ENCODE measurements at places on chromosomes 16 and 17. TPM values are rescaled to one million over a fixed set of nuclear protein-coding genes. Genes with fewer than 3 reads are reported as not detected.

GRCh38 chr16:71357681-71358080 lies 842 bp upstream of the CALB2 start:
- no peak for DNase-seq

The CCL5 gene
- 5.3 TPM for total RNA-seq

The CRYBA1 gene
- not detected for total RNA-seq

The ATAD5 gene
- 1.5 TPM for total RNA-seq

DNA sequence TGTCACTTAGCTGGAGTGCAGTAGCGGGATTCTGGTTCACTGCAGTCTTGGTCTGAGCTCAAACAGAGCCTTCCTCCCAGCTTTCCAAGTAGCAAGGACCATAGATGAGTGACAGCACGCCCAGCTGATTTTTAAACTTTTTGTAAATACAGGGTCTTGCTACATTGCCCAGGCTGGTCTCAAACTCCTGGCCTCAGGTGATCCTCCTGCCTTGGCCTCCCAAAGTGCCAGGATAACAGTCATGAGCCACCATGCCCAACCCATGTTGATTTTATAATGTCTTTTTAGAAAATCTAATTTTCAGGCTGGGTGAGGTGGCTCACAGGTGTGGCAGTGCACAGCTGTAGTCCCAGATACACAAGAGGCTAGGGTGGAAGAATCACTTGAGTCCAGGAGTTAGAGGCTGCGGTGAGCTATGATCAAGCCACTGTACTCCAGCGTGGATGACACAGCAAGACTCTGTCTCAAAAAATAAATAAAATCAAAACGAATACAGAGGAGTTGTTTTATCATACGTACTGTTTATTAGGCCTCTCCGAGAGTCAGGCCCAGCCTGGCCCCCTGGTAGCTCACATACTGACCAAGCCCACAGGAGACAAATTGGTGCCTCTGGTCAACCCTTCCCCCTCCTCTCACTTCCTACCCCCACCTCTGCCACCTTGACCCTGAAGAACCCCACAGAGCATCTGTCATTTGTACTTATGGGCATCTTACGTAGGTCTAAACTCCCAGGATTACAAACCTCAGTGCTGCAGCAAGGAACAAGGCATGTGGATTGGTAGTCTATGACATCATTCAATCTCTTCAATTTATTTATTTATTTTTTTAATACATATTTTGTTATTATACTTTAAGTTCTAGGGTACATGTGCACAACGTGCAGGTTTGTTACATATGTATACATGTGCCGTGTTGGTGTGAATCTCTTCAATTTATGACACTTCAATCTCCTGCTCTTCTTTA lies 13.6 kb downstream of the C16orf86 start:
- no peak for DNase-seq

GRCh38 chr17:73091770-73092522 lies 542 bp downstream of the SLC39A11 start:
- DNase-seq, result peak; percentile 58

The AOC2 gene
- total RNA-seq, result 1.6 TPM

DNA sequence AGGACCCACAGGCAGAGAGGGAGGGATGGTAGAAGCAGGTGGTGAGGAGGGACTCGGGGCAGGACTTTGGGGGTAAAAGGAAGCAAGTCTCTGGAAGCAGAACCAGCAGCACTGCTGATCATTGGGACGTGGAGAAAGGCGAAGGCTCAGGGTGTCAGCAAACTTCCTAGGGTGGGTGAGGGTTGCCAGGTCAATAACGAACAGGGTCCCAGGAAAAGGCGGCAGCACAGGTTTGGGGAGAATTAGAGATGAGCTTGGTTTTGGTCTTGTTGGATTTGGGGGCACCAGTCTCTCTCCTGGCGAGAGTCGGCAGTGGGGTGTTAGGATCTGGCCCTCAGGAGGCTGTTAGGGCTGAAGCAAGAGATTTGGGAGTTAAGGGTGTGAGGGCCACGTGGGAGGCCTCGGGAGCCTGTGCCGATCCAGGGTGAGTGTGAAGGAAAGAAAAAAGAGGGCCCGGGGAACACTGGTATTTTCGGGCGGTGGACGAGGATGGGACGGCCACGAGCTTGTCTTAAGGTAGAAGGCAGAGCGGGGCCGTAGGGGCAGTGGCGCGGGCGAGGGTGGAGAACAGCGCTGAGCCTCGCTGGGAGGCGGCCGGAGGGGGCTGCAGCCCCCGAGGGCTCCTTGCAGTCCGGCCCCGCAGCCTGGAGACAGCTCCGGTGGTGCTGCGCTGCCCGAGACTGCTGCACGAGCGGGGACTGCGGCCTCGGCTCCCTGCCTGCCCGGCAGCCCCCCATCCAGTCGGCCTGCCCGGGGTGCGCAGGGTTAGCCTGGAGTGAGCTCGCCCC lies 765 bp upstream of the ADORA2B start:
- no peak for DNase-seq

DNA sequence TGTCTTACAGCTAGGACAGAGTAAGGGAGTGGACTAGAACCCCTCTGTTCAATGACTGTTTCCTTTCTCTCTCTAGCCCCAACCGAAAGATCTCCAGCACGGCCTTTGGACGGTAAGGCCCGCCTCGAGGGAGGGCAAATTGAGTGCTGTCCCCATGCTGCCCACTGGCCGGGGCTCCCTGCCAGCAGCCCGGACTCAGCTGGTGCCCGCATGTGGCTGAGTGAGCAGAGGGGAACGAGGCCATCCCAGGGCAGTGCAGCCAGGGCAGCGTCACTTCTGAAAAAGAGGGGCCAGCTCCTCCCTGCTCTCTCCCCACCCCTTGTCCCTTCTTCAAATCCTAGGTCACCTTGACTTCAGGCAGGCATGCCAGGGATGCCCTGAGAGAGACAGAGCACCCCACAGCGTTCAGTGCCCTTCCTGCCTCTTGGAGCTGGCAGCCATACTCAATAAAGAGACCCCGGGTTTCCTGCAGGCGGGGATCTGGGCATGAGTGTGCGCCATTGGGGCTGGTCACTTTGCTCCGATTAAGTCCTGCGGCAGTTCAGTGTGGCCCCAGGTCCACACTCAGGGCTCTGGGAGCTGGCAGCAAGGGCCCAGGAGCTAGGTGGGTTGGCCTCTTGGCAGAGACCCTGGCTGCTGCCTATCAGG lies 130.9 kb downstream of the RAB11FIP4 start:
- DNase-seq, result no peak

DNA sequence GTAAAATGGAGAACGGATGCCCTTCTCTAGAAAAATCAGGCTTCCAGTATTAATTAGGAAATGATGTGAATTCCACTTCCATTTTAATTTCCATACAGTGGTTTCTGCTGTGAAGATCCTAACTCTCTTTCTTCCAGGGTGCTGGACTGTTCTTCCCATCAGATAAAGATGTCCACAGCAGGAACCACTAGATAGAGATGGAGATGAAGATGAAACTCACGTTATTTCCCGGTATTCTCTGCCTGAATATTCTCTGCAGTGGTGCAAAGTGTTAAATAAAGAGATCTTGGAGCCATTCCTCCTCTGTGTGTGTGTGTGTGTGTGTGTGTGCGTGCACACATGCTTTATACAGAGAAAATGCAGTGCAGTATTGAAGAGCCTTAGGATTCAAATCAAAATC lies 727.5 kb downstream of the KCNJ2 start:
- no peak for DNase-seq

DNA sequence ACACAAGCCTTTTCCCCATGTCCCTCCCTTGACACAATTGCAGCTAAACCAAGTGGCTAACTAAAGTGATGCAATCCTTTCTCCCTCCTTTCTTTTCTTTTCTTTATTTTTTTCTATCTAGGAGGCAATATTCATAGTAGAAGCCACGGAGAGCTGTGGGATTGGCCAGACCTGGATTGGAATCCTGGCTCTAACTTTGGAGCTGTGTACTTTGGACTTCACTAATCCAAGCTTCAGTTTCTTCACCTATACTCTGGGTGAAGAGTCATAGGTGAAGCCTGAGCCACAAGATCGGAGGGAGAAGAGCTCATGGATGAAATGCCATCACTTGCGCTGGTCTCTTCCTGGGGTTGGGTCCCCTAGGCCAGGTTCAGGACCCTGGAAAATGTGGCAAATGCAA lies 177.2 kb downstream of the IRX5 start:
- no peak for DNase-seq

- DNase-seq, result no peak
These were observed 22.9 kb downstream of the CDIP1 start for GRCh38 chr16:4515611-4516233.

- no peak for DNase-seq
These were observed 268.8 kb downstream of the SNX29 start for GRCh38 chr16:12245088-12245920.

The GNG13 gene
- total RNA-seq, result not detected

The MPP3 gene
- 13.8 TPM for total RNA-seq

DNA sequence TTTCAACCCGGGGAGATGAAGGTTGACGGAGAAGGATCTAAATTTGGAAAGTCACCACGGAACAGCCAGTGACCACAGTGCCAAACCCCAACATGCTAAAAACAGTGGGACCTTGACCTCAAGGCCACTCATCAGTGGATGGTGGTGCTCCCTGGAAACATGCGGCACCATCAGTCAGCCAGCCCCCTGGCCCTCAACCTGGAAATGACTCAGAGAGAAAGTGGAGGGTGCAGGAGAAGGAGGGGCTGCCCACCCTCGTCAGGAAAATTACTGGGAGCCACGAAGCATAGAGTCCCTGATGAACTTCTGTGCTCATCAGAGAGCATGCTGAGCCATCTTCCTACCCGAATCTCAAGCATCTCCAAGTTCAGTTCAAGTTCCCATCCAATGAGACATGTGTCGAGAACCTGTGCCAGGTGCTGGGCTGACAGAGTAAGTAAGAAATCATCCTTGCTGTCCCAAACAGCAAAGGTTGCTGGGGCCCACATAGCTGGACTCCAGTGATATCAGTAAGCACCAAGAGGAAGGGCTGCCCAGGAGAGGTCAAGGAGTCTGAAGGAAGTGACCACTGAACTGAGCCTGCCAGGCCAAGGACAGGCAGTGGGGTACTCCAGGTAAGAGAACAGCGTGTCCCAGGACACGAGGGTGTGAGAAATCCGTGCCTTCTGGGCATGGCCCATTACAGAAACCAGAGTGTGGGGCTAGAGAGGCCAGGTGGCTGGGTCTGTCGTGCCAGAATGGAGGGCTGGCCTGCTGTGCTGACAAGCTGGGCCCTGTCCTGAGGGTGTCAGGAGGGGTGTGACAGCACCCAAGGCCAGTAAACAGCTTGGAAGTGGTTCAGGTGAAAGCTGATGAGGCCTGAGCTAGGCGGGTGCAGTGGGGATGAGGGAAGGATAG lies 5.2 kb downstream of the PECAM1 start:
- DNase-seq, result peak; percentile 78

The SGCA gene
- 3.5 TPM for total RNA-seq

The WFDC1 gene
- total RNA-seq, result 31.6 TPM

DNA sequence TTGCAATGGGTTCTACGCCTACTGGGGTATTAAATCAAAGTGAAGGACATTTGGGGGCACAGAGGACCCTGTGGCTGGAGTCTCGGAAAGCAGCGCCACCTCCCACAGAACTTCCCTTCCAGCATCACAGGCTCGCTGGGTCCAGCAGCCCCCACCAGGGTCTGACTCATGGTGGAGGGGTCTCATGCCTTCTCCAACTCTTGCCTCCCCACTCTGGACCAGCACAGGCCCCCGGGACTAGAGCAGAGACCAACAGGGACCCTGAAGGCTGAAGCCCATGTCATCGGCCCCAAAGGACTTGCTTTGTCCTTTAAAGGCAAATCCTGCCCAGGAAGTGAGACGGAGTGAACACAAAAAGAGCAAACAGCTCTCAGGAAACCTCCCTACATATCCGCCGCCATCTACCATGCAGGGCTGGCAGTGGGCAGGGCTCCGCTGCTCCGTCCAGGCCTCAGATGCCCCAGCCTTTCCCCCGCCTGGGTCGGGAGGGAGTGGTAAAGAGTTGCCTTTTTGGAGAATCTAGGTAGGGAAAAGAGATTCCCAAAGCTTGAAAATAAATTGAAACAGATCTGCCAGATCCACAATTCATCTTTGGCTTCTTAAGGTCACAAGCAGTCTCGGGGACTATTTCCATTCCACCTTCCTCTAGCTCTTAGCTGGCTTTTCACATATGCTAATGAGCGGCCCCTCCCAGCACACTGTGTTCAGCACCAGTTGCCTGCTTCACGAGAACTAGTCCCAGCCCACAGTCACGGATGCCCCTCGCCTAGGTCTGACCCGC lies 2.1 kb upstream of the GPRC5C start:
- DNase-seq, result no peak

- DNase-seq, result no peak
These were observed 88.1 kb upstream of the ASIC2 start for GRCh38 chr17:33381201-33381600.

- no peak for DNase-seq
These were observed 124.0 kb downstream of the GP2 start for GRCh38 chr16:20203272-20203671.

- DNase-seq, result no peak
These were observed 26.3 kb downstream of the NLRP1 start for GRCh38 chr17:5557990-5558389.

The MC1R gene
- 5.8 TPM for total RNA-seq

GRCh38 chr17:81345228-81346089 lies 49.8 kb upstream of the BAHCC1 start:
- peak; percentile 91 for DNase-seq

- no peak for DNase-seq
These were observed 19.7 kb downstream of the MAP2K6 start for GRCh38 chr17:69434164-69434579.

DNA sequence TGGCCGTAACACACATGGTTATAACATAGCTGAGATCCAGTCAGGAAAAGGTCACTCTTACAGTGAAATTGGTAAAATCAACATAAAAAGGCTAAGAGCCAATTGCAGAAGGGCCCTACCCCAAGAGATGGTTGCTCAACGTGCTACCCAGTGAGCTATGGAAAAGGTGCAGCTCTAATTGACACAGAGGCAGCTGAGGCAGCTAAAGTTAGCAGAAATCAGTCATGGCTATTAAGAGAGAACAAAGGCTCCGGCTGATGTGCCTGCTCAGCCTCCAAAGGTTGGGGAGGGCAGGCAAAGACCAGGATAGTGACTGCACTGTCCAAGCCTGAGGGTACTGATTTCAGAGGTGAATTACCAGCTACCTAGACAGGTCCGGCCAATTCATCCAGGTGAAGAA lies 76.5 kb upstream of the ATP2A3 start:
- DNase-seq, result no peak

The KRTAP3-1 gene
- total RNA-seq, result not detected

DNA sequence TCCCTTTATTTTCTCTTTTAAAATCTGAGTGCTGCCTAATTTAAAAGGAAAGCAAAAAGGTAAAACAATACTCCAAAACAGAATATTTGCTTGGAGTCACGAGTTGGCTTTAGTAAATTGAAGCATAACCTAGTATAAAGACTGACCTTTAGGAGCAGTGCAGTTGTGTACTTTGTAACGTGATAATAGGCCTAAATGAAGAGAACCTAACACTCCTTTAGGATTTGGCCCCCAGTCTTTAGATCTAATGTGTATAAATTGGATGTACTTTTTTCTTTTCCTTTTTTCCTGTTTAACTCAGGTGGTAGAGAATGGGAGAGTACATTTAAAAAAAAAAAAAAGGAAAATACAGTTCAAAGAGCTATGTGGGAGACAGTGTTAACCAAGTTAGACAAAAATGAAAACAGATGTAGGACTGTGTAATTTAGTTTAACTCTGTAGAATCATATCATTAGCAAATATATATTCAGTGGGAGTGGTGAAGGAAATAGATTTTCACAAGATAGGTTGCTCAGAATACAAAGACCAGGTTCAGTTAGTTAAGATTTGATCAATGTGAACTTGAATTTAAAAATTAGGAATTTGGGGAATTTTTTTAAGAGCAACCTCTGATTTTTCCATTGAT lies 16.8 kb downstream of the CPD start:
- DNase-seq, result no peak

GRCh38 chr16:23999663-24000062 lies 163.9 kb downstream of the PRKCB start:
- DNase-seq, result no peak

GRCh38 chr16:72961115-72961832 lies 86.7 kb downstream of the ZFHX3 start:
- DNase-seq, result peak; percentile 51

The ADAM11 gene
- 0.53 TPM for total RNA-seq

GRCh38 chr16:67718668-67719047 lies 458 bp downstream of the GFOD2 start:
- no peak for DNase-seq

Measured in sciatic nerve (tissue), 2 donors.